NCI-H2081 treated with DMSO at 0.1 percent for 48 hours (cell line): ENCODE measurements at places on chromosomes 11 and 22.

- no peak for DNase-seq
These were observed 49.2 kb downstream of the GRAMD1B start for GRCh38 chr11:123479048-123479837.

- DNase-seq = no peak
These were observed 3.6 kb upstream of the APOBEC3A start for GRCh38 chr22:38953577-38954413.

DNA sequence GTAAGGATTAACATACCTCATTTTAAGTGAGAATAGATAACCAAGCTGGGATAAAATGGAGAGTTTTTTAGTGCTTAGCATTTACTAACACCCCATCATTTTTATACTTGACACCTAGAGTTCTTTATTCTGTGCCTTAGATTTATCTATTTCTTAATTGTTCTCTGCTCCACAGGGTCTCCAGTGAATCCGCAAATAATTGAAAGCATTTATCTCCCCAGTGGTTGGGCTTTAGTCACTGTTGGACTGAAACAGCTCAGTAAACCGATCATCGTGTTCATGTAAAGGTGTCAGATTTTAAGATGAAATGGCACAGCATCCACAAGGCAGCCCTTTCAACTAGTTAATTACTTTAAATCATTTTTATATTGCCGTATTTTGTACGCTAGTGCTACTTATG lies 17.8 kb upstream of the GRIA4 start:
- no peak for DNase-seq

DNA sequence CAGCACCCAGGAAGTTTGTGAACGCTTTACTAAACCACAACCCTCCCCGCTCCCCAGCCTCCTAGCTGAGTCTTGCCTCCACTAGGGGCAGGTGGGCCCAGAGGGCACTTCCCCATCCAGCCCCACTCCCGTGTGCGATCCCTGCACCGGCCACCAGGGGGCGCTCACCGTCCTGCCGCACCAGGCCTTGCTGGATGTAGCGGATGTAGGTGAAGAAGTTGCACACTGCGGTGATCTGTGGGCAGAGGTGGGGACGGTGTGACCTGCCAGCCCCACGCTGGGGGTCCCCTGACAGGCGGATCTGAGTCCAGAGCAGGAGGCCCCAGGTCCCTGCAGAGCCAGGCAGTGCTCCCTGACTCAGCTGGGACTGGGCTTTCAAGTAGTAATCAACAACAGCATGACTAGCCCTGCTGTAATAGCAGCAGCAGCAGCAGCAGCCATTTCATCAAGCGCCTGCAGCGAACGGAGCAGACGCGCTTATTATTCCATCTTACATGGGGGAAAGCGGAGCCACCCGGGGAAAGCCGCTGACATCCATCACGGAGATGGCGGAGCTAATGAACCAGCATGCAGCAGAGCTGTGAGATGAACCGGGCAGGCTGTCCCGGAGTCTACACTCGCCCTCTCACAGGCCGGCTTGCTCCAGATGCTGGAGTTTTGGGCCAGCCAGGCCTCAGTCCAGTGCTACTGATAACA lies 7.9 kb upstream of the FADS3 start:
- DNase-seq = no peak

- DNase-seq = no peak
These were observed 86.8 kb downstream of the AMOTL1 start for GRCh38 chr11:94854770-94855633.

DNA sequence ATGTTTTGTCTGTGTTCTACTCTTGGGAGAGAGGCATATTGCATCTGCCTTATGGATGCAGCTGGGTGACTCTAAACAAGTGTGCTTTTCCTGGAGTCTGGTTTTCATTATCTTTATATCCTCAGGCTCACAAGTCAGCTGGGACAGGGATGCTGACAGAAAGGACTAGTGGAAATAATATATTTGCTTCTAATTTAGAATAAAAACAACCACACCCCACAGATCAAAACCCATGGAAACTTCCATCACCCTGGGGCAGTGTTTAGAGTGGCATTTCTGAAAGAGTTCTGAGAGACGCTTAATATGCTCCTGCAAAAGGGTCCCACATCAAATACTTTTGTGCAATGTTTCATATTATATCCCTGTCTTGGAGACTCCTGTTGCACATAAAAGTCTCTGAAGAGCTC lies 20.8 kb downstream of the KCNE3 start:
- DNase-seq = no peak

DNA sequence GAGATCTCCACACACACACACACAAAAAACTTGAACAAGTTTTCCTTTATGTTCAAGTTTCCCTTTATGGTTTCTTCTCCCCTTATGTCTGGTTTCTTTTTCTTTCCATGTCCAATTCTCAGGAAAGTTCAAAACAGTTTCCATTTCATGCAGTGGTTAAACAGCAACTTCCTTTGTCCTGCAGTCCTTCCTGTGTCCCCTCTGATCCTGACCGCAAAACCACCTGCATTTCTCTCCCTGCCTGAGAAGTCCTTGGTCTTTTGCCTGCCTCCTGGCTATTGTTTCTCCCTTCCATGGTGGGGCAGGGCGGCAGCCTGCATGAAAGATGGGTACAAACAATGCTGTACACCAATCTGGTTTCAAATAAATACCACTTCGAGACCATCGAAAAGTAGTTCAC lies 58.3 kb upstream of the SORL1 start:
- no peak for DNase-seq

DNA sequence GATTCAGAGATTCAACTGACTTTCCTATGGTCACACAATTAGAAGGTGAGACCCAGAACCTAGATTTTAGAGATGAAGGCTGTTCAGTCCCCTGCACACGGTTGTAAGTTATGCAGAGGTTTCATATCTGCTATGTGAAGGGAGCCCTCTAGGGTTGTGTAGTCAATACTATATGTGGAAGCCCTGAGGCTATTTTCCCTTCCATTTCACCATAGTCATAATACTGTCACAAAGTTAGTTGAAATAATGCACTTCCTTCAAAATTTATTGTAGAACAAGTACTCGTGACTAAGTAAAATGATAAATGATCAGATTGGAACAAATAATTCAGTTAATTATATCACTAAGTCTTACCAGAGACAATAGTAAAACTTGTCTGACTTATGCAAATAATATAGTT lies 48.8 kb downstream of the ENDOD1 start:
- peak; percentile 19 for DNase-seq

DNA sequence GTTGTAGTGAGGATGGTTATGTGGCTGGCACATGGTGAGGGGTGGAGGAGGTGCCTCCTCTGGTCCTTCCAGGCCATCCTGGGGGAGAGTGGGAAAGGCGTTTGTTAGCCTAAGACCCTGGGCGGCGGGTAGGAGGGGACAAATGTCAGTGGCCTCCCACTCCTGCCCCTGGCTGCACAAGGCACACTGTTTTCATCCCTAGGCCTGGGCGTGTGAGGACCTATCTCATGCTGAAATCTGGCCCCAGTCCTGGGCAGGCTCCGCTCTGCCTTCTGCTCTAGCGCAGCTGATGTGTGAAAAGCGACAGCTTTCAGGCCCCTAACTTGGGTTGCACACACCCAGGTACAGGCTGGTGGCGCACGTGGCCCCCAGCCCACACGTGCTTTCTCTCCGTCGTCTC lies 32.1 kb downstream of the DAGLA start:
- DNase-seq = no peak

DNA sequence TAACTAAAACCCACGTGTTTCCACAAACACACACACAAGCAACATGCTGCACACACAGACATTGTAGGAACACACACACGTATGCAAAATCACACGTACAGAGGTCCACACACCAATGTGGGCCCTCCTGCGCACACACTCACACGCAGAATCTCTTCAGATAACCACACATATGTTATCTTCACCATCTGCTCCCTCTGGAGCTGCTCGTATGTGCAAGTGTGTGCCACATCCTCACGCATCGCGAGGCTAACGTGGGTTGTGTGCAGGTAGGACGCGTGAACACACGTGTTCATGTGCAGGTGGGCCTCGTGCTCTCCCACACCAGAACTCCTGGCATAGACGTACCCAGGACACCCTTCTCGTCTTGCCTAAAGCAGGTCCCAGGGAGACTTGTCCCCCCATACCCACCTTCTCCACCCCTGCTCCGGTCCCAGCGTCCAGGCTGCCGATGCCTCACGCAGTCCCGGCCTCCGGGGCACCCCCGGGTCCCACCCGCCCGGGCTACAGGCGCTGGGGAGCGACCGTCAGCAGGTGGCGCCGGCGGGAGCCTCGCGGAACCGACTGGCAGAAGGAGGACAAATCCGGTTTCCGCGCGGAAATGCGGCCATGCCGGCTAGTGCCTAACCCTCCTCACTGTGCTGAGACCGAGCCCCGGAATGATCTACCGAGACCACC lies 10.3 kb upstream of the IGSF9B start:
- no peak for DNase-seq

DNA sequence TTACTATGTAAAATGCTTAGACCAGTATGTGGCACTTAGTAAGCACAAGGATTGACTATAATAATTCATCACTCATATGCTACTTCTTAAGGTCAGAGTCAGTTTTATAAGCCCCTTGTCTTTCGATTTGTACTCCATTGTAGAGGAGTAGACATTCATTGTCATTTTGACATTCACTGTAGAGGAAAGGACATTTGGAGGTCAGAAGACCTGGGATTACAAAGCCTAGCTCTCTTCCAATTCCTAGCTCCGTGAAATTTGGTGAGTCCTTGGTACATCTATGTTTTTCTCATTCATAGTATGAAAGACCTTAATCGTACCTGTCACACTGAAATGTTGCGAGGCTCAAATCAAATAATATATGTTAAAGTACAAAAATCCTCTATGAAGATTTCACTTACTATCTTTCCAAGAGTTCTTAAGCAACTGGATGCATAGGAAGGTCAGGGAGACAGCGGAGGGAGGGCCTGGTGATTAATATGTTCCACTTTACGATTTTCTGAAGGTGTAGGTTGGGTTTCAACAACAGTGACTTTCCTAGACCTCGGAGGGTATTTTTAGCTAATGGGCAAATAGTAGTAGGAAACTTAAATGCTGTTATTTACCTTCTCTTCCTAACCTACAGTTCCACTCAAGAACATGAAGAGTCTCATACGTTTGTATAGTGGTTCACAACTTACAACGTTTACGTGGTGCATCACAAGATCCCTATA lies 1.4 kb upstream of the EMSY start:
- no peak for DNase-seq

DNA sequence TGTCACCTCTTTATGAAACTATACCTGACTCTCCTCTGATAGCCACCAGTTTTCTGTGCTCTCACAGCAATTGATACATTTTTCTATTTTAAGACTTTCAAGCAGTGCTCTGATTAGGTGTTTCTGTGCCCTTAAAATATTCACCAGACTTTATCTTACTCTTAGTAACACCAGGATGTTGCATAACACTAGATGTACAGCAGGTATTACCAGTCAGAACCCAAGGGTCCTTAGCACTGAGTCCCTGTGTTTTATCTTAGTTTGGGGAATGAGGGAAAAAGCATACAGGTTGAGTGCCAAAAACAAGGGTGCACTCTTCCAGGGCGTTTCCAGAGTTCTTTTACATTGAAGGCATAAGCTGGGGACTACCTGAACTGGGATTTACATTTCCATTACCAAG lies 51.4 kb downstream of the COPB1 start:
- DNase-seq = no peak

GRCh38 chr11:35357923-35358322 lies 61.4 kb downstream of the SLC1A2 start:
- DNase-seq = no peak

GRCh38 chr11:109155291-109155690 lies 266.7 kb upstream of the C11orf87 start:
- no peak for DNase-seq

DNA sequence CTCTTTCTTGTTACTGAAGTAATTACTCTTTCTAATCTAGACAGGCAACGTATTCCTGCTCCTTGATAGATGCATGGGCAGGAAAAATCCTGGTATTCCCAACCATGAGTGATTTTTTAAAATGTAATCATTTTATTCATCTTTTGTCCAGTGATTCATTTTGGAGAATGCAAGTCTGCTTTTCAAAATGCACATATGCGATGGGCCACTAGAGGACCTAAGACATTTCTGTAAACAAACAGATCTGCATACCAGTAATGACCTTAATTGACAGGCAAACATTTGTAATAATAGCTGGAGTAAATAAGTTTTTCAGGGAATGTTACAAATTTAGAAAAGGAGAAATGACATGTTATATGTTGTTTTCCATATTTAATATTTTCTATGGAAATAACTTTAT lies 1167.6 kb downstream of the JRKL start:
- no peak for DNase-seq

GRCh38 chr11:134417871-134418840 lies 6.1 kb upstream of the B3GAT1 start:
- no peak for DNase-seq

- no peak for DNase-seq
These were observed 3.0 kb downstream of the ADAMTS15 start for GRCh38 chr11:130451231-130452019.

- no peak for DNase-seq
These were observed 38.6 kb upstream of the DEUP1 start for GRCh38 chr11:93291898-93292297.

DNA sequence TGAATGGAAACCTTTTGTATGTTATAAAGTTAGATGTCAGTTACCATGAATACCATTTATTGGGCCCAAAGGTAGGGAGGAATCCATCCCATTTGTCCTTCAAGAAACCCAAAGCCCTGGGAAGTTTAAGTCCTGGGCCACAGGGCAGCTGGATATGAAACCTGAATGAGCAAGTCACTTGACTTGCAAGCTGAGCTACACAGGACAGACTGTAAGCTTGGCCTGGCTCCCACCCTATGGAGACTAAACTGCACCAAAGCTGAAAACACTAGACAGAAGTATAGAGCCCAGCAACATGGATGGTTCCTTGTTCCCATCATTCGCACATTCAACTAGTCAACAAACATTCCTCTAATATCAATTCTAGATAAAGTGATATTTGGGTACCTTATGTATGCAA lies 71.3 kb downstream of the KCNC1 start:
- DNase-seq = no peak

- DNase-seq = no peak
These were observed 29.2 kb downstream of the ADAMTS15 start for GRCh38 chr11:130477586-130478203.

GRCh38 chr11:96241331-96241841 lies 101.6 kb downstream of the MAML2 start:
- DNase-seq = no peak

- no peak for DNase-seq
These were observed 115.6 kb upstream of the PDGFD start for GRCh38 chr11:104279587-104279986.

DNA sequence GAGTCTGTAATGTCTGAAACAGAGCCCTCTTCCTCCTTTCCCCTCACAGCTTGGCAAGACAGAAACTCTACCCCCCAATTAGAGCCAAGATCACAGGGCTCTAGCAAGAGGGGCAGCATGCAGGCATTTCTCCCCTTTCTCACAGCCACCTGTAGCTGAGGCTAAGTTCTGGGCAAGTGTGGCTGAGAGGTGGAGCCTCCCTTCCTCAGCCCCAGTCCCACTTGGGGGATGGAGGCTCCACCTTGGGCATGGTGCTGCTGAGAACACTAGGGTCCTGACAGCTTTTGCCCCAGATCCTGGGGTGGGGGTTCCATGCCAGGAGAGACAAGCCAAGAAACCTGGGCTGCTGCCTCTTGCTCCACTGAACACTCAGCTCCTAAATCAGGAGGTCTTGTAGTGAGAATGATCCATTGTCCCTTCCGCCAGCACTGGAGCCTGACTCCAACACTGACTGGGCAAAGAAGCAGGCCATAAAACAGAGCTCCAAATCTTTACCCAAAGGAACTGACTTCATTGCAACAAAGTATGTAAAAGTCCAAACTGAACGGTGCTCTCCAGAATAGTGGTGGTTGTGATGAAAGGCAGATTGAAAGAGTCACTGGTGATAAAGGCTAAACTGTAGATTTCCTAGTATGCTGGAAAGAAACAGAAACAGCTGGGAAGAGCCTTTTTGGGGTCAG lies 25.6 kb downstream of the NARS2 start:
- no peak for DNase-seq
